NCI-H187 (cell line): ENCODE measurements at places on chromosomes 2 and 18.
A peak's percentile ranks its signal among the peaks of the same experiment; 100 is the strongest.

GRCh38 chr2:118993392-118993752, 51.4 kb downstream of the MARCO start:
- DNase-seq: no peak

DNA sequence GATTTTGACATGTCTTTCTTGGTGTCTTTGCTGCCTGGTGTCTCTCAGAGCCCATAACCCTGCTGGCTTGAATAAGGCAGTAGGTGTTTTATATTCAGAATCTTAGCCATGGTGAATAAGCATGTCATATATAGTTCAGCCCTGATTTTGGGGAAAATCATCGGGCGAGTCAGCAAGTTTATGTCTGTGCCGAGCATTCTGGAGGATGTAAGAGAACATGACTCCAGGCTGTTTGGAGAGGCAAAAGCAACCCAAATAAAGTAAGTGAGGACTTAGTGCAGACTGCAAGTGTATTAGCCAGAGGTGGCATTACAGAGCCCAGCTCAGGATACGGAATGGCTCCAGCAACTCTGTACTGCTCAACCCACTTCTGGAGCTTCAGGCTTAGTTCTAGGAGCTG, 50.3 kb downstream of the TCF7L1 start:
- no peak for DNase-seq

- DNase-seq: no peak
These were observed 533 bp downstream of the CXCR4 start for GRCh38 chr2:136117391-136117841.

DNA sequence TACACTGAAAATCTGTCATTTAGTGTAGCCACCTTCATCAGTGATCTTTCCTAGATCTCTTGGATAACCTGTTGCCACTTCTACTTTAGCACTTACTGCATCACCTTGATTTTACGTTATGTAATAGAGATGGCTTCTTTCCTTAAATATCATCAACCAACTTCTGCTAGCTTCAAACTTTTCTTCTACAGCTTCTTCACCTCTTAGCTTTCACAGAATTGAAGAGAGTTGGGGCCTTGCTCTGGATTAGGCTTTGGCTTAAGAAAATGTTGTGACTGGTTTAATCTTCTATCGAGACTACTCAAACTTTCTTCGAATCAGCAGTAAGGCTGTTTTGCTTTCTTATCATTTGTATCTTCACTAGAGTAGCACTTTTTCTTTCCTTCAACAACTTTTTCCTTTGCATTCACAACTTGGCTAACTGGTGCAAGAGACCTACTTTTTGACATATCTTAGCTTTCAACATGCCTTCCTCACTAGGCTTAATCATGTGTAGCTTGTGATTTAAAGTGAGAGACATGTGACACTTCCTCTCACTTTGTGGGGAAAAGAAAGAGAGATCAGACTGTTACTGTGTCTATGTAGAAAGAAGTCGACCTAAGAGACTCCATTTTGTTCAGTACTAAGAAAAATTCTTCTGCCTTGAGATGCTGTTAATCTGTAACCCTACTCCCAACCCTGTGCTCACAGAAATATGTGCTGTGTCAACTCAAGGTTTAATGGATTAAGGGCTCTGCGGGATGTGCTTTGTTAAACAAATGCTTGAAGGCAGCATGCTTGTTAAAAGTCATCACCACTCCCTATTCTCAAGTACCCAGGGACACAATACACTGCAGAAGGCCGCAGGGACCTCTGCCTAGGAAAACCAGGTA, 99.6 kb downstream of the ATL2 start:
- DNase-seq: peak; percentile 13

- DNase-seq: no peak
These were observed 68.5 kb downstream of the STPG4 start for GRCh38 chr2:47086571-47086970.

DNA sequence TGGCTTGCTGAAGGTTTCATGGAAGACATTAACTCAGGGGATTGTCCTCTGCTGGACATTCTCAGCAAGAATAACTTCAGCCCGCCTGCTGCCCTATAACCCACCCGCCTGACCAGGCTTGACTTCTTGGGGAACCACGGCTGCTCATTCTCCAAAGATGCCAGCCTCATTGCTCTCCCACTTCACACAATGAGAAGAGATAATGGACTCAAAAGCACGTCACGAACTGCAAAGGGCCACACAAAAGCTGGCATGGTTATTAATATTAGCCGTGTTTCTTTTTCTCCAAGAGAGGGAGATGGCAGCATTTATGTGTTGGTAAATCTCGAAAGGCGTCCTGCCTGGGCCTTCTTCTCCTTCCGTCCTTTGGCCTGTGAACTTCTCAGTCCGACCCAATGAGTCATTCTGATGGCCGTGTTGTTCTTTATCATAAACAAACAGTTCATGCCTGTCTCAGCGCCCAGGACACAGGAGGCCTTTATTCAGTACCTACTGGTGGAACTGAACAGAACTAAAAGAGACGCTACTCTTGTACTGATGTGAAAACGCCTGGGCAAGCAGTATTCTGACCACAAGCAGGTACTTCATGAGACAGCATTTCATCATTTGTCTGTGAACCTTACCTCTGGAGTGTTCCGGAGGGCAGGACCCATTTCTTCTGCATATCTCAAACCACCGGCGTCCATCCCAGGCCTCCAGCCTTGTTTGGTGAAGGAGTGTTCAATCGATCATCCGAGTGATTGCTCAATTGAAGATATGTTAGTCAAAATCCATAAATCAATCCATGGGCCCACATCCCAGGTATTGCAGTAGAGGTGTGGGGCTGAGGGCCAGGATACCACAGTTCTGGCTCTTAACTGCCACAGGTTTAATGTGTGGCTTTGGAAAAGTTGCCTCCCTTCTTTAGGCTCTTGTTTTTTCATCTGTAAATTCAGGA, 25.1 kb upstream of the KLHL29 start:
- no peak for DNase-seq

- no peak for DNase-seq
These were observed 196.0 kb downstream of the TMEM163 start for GRCh38 chr2:134522496-134523455.

DNA sequence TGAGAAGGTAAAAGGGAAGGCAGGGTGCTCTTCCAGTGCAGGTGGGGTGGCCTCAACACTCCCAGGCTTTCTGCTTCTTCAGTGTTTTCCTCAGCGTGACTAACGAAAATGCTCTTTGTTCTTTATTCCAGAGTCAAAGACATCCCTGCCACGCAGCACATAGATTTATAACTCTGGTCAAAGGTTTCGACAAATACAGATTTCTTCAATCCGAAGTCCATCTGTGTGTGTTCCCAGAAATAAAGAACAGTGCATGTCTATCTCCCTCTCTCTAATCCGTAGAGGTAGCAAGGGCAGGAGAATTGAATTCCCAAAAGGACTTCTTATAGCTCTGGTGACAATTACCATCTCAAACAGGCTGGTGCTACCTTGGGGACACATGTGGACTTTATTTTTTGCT, 26.4 kb upstream of the TDRD15 start:
- DNase-seq: no peak
